ENCODE measurements at places on chromosomes 12 and 14.

- no peak for DNase-seq
Observed at GRCh38 chr12:15020156-15020555, 47.3 kb downstream of the PDE6H start.

DNA sequence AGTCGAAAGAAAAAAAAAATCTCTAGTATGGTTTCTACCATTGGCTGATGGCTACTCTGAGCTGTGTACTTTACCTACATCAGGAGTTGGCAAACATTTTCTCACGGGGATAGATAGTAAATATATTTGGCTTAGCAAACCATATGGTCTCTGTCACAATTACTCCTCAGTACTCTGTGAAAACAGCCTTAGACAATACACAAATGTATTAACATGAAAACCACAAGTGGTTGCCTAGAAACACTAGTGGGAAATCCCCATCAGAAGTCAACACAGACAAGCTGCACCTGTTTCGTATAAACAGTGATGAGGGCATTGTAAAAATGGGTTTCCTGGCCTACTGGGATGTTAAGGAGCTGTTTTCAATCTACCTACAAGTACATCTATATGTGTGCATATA lies 84.6 kb upstream of the NAV3 start:
- no peak for DNase-seq

DNA sequence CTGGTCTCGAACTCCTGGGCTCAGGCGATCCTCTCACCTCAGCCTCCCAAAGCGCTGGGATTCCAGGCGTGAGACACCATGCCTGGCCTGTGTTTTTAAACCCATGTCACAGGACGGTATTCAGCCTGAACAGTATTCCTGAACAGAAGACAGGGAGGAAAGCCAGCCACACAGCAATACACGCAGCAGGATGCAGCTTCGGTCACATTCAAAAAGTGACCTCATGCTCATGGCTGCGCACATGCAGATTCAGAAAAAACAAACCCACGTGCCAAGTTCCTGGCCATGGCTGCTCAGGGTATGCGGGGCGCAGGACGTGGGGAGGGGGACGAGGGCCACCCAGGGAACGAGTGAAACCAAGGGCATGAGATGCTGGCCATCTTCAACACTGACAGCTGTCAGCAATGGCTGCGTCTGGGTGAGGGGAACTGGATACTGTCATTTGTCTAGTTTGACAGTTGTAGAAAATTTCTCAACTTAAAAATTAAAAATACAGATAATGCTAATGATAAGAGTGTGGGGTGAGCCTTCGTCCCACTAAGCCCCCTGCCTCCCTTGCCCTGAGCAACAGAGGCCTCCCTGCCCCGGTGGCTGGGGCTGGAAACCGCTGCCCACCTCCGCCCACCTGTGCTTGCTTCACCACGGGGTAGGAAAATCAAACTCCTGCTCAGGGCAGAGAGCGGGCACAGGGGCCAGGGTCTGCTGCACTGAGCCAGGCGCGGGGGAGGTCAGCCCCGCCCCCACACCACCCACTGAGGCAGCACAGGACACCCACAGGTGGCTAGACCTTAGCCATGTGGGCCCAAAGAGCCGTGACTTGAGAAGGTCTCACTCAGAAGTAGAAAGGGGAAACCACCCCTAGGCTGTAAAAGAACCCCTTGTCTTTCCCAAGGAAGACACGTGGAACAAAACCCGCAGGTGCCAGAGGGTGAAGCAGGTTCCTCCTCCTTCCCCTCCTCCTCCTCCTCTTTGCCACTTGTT lies 84.2 kb downstream of the SCARB1 start:
- no peak for DNase-seq

DNA sequence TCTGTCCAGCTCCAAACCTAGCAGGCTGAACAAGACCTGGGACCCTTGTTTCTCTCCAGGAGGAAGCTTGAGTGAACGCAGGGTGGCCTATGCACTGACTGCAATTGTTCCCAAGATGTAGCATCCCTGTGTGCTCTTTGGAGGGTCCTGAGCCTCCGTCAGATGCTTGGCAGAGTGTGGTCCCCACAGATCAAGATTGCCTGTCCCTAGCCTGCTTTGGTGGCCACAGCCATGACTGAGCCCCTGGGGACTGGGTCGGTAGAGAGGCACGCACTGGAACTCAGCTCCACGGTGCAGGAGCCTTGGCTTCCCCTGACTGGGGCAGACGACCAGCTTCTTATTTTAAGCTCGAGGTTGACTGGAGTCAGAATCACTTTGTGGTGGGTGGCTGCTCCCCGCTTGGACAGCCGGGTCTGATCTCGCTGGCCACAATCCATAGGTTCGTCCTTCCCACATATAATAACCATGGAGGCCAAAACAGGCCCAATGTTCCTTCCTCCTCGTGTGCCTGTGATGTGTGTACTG lies 97.8 kb downstream of the LGMN start:
- no peak for DNase-seq
